Peyer's patch (tissue), 4 donors: ENCODE measurements at places on chromosomes 11 and 22. TPM values are rescaled to one million over a fixed set of nuclear protein-coding genes. Genes with fewer than 3 reads are reported as not detected.

The ZBED4 gene
- 24.0 TPM for total RNA-seq

The ZBTB16 gene
- total RNA-seq: 154 TPM

The ZFTA gene
- 3.7 TPM for total RNA-seq

The SLC1A2 gene
- total RNA-seq: 0.38 TPM

GRCh38 chr11:44219830-44220796 lies 89.8 kb downstream of the ALX4 start:
- no peaks in the 10 kb centered on the region for H3K4me1 ChIP-seq
- no peak for DNase-seq
- no peaks in the 10 kb centered on the region for H3K36me3 ChIP-seq
- H3K4me3 ChIP-seq: no peak overlapping the region
- no peaks in the 10 kb centered on the region for H3K27me3 ChIP-seq
- no peak overlapping the region for H3K27ac ChIP-seq

DNA sequence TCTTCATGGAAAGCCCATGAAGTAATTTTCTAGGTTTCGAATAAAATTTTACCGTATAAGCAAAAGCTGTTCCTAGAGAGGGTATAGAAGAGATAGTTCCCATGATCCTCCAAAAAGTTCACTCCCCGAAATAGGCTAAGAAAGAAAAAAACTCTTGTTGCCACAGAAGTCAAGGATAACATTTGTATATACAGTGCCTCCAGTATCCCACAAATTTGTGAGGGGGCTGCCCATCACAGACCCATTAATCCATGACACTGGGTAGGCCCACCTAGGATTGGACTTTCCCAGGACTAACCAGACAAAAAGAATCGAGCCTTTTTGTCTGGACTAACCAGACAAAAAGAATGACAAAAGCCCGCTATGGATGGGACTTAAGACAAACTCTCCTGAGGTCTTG lies 233.0 kb downstream of the DDX10 start:
- no peaks in the 10 kb centered on the region for H3K36me3 ChIP-seq
- H3K4me3 ChIP-seq: no peak overlapping the region
- no peaks in the 10 kb centered on the region for H3K4me1 ChIP-seq
- DNase-seq: no peak

DNA sequence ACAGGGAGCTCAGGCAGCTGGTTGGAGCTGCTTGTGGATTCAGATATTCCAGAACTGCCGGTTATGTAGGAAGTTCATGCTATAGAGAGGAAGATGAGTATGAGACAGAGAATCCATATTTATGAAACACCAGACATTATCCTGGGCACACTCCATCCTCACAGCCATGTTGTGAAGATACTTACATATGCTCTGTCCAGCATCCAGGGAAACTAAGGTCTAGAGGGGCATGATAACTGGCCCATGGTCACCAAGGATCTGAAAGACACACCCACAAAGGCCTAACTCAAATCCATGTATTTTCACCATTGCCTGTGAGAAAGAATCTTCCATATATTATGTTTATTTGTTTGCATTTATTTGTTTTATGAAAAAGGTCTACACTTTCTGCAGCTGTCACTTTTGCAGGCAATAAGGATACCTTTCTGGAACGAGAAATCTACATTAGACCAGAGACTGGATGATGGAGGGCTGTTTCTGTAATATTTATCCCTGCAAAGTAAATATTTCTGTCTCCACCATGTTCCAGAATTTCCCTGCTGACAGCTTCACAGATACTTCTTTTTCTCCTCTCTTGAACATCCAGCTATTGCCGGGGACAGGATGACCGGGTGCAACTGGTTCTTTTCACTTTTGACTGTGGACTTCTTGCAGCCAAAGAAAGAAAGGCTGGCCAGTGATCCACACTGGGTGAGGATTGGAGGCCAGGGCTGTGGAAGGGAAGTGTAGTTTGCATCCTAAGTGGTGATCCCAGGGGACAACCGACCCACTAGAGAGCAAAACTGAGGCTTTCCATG lies 145.9 kb upstream of the NAV2 start:
- no peaks in the 10 kb centered on the region for H3K36me3 ChIP-seq
- no peaks in the 10 kb centered on the region for H3K27me3 ChIP-seq
- H3K4me1 ChIP-seq: no peaks in the 10 kb centered on the region
- no peak for DNase-seq
- no peak overlapping the region for H3K27ac ChIP-seq
- no peak overlapping the region for H3K4me3 ChIP-seq

- H3K4me1 ChIP-seq: no peaks in the 10 kb centered on the region
- H3K27ac ChIP-seq: no peak overlapping the region
- DNase-seq: no peak
- no peak overlapping the region for H3K4me3 ChIP-seq
- no peaks in the 10 kb centered on the region for H3K36me3 ChIP-seq
- no peaks in the 10 kb centered on the region for H3K27me3 ChIP-seq
Measured at GRCh38 chr11:99884750-99885149, 802.3 kb upstream of the ARHGAP42 start.

- DNase-seq: peak; percentile 63
- peak within 1 kb of the TSS; percentile 69 for H3K27ac ChIP-seq
- H3K27me3 ChIP-seq: no peaks in the 10 kb centered on the region
Measured at GRCh38 chr22:39097098-39098020, at the start of gene APOBEC3H. Gene APOBEC3H (plus strand): TSS chr22:39097244. CDS start chr22:39100279, 3,035 bp downstream.

DNA sequence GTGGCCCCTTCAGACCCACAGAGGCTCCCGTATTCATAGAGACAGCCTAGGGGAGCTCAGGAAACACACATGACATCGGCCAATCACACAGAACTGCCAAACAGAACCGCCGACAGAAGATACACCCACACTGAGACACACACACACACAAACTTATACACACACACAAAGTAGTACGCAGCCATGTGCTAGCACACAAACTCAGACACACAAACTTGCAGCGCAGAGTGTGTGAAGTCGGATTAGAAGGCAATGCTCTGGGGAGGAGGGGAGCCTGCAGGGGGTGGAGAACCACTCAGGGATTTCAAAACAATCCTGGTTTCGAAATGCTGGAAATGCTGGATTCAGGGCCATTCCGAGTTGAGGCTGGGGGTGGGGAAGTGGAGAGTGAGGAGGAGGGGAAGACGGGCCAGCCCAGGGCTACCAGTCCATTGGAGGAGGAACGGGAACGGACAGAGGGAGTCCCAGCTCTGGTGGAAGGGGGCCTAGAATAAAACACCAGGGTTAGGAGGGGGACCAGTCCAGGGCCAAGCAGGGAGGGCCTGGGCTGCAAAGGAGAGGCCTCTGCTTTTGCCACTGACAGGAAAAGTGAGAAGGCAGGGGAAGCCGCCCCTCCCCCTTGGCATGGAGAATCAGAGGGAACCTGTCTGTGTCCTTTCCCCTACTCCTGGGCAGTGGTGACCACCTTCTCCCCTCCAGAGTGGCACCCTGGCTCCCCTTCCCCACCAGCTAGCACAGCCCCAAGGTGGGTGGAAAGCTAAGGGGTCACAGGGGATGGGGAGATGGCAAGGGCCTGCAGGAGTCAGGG lies 4.4 kb downstream of the BCL9L start:
- no peaks in the 10 kb centered on the region for H3K36me3 ChIP-seq
- no peaks in the 10 kb centered on the region for H3K27me3 ChIP-seq
- H3K4me3 ChIP-seq: peak overlapping the region; percentile 80
- H3K4me1 ChIP-seq: peaks cover 7% of the 10 kb centered on the region

DNA sequence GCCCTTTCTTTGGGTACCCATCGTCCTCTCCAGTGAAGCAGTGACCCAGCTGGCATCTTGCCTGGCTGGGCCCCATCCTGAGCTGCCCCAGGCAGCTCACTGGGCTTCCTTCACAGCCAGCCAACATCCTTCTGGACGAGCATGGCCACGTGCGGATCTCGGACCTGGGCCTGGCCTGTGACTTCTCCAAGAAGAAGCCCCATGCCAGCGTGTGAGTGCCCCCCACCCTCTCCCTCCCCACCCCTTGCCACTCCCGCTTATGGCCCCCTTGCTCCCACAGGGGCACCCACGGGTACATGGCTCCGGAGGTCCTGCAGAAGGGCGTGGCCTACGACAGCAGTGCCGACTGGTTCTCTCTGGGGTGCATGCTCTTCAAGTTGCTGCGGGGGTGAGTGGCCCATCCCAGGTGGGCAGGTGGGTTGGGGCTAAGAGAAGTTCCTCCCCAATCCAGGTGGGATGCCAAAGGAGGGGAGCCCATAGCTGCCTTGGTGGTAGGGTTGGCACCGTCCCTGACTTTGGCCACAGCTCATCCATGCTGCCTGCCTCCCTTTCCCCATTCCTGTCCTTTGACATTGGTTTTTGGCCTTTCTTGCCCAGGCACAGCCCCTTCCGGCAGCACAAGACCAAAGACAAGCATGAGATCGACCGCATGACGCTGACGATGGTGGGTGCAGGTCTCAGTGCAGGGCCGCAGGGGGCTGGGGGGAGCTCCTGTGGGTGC lies 6.8 kb upstream of the ANKRD13D start:
- H3K27me3 ChIP-seq: no peaks in the 10 kb centered on the region
- no peaks in the 10 kb centered on the region for H3K4me1 ChIP-seq
- no peaks in the 10 kb centered on the region for H3K36me3 ChIP-seq
- DNase-seq: no peak
- H3K27ac ChIP-seq: peak overlapping the region; percentile 59
- no peak overlapping the region for H3K4me3 ChIP-seq

DNA sequence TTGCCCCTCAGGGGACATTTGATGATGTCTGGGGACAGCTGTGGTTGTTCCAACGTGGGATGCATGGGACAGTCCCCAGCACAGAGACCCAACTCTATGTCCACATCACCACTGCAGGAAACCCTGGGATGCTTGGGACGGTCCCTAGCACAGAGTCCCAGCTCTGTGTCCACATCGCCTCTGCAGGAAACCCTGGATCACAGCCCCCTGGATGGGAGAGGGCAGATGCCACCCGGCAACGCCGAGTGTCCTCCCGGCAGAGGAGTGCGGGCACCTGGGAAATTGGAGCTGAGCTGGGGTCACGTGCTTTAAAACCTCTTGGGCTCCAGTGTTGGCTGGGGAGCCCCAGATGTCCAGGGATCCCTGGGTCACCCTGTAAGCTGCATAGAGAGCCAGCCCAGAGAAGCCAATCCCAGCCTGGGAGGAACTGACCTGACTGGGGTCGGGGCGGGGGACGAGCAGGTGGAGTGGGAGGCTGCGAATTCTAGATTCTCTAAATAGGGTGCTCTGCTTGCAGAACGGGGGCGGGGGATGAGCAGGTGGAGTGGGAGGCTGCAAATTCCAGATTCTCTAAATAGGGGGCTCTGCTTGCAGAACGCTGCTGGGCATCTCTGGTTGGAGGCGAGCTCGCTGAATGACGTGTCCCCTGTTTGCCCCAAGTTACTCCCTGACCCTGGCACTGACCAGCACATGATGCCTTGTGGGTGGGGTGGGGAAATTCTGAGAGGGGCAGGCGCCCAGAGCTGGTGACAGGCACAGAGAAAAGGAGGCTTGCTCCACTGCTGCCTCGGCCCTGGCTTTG lies 1197.8 kb downstream of the BRD1 start:
- H3K4me3 ChIP-seq: no peak overlapping the region
- DNase-seq: no peak
- no peaks in the 10 kb centered on the region for H3K4me1 ChIP-seq
- no peaks in the 10 kb centered on the region for H3K36me3 ChIP-seq
- H3K27me3 ChIP-seq: no peaks in the 10 kb centered on the region

- H3K27me3 ChIP-seq: no peaks in the 10 kb centered on the region
- no peak overlapping the region for H3K27ac ChIP-seq
- DNase-seq: no peak
- no peaks in the 10 kb centered on the region for H3K36me3 ChIP-seq
- H3K4me1 ChIP-seq: peaks cover 15% of the 10 kb centered on the region
Measured at GRCh38 chr11:774873-775592, 2.3 kb downstream of the GATD1 start.

DNA sequence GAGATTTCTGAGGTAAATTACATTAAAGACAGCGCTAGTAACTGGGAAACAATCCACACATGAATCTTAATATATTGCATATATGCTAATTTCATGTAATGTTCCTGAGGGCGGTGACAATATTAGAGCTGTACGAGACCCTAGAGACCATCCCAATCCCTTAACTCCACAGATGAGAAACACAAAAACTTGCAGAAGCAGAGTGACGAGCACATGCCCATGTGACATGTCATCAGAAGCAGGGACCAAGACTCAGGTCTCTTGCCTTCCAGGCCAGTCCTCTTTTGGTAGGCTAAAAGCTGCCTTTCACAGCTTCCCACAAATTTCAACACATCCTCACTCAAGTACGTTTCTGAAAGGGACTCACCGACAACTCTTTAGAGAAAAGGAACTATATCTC lies 11.8 kb downstream of the MAPK1 start:
- H3K27ac ChIP-seq: no peak overlapping the region
- H3K36me3 ChIP-seq: no peaks in the 10 kb centered on the region
- no peak for DNase-seq
- H3K4me3 ChIP-seq: no peak overlapping the region

DNA sequence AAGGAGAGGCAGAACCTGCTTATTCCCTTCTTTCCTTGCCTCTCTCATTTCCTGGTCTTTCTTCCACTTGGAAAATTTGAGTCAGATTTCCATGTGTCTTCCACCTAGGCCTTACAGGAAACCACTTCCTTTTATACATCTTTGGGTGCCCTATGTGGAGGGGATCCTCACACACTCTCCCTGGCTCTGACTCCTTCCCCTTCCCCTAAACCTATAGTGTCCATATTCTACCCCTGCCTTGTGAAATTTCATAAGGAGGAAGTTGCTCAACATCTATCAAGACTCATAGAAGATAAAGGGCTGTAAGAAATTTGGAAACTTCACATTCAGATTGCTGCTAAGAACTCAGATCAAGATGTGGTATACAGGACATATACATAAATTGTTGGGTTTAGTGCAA lies 20.4 kb downstream of the TUG1 start:
- H3K4me1 ChIP-seq: no peaks in the 10 kb centered on the region
- H3K27ac ChIP-seq: no peak overlapping the region
- no peak for DNase-seq

- H3K4me1 ChIP-seq: no peaks in the 10 kb centered on the region
- no peaks in the 10 kb centered on the region for H3K36me3 ChIP-seq
- DNase-seq: no peak
- H3K4me3 ChIP-seq: no peak overlapping the region
Measured at GRCh38 chr22:17796695-17797094, 22.4 kb upstream of the BID start.

GRCh38 chr22:27705408-27706080 lies 96.0 kb downstream of the MN1 start:
- no peak overlapping the region for H3K4me3 ChIP-seq
- no peak for DNase-seq
- no peaks in the 10 kb centered on the region for H3K4me1 ChIP-seq
- H3K36me3 ChIP-seq: no peaks in the 10 kb centered on the region

GRCh38 chr22:36682811-36683210 lies 20.7 kb downstream of the CACNG2 start:
- H3K27ac ChIP-seq: no peak overlapping the region
- H3K4me3 ChIP-seq: no peak overlapping the region
- H3K4me1 ChIP-seq: no peaks in the 10 kb centered on the region
- H3K36me3 ChIP-seq: no peaks in the 10 kb centered on the region

- peak overlapping the region; percentile 95 for H3K27ac ChIP-seq
- H3K27me3 ChIP-seq: no peaks in the 10 kb centered on the region
- peaks cover 47% of the 10 kb centered on the region for H3K4me1 ChIP-seq
- DNase-seq: peak; percentile 65
- H3K4me3 ChIP-seq: no peak overlapping the region
- no peaks in the 10 kb centered on the region for H3K36me3 ChIP-seq
Measured at GRCh38 chr11:75344186-75344585, 7.3 kb downstream of the ARRB1 start.

- no peak overlapping the region for H3K27ac ChIP-seq
- H3K4me3 ChIP-seq: no peak overlapping the region
- no peak for DNase-seq
Measured at GRCh38 chr11:22049276-22049675, 143.6 kb upstream of the ANO5 start.

GRCh38 chr11:6270584-6271246 lies 11.1 kb downstream of the CCKBR start:
- H3K36me3 ChIP-seq: no peaks in the 10 kb centered on the region
- no peaks in the 10 kb centered on the region for H3K4me1 ChIP-seq
- no peak for DNase-seq
- no peak overlapping the region for H3K4me3 ChIP-seq
- H3K27me3 ChIP-seq: no peaks in the 10 kb centered on the region
